NCI-H526 treated with DMSO at 0.1 percent for 48 hours (cell line): ENCODE measurements at places on chromosomes 3 and 15.

- DNase-seq = no peak
These were observed 100.7 kb downstream of the SNRPN start for GRCh38 chr15:25055356-25056068.

DNA sequence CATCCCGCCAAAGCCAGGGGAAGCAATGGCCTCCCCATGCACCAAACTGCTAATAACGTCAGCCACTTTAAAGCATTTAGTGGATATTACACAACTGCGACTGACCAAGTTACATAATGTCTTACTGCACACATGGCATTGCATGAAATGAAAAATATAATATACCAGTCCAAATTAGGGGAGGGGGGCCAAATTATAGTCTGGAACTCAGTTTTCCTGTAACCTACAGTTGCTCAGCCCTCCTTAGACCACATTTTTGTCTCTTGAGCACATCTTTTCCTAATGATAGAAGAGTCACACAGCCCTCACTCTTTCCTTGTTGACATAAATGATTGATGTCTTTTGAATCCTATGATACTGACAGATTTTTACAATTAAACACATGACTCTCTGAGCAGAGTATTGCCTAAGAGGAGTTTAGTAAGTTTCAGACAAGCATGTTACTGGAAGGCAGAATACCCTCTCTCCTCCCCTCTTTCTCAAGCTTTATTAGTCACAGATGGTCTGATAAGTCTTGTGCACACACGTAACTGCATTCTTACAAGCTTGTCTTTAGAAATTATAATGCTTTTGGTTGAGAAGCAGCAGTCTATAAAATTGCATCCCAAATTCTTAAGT, 1.1 kb upstream of the PLD1 start:
- no peak for DNase-seq

GRCh38 chr3:23435318-23435717, 232.2 kb downstream of the UBE2E2 start:
- DNase-seq = no peak

DNA sequence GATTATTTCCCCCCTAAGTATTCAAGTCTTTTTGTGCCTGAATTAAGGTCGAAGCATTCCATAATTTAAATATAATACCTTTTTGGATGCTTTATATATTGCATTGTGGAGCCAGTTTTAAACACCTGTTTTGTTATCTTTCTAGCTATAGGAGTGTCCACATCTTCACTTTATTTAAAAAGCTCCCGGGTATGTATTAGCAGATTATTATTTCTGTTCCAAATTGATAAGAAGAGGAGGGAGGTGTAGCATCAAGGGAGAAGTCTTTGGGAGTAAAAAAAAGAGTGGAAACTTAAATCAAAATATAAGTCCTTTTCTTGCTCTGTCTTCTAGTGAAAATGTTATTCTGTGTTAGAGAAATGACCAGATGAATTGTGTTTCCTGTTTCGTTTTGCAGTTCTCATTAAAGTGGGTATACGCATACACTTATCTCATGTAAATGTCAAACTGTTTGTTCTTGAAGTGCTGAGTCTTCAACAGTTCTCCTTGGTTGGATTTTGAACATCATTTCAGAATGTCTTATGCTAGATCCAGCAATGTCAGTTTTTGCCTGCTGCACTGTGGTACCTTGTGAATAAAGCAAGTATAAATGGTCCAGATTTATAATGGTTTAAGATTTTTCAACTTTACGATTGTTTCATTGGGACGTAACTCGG, 105.8 kb downstream of the FNDC3B start:
- no peak for DNase-seq

GRCh38 chr3:68059628-68060152, 405.3 kb upstream of the SUCLG2 start:
- DNase-seq = no peak

- no peak for DNase-seq
These were observed 134.0 kb downstream of the CMSS1 start for GRCh38 chr3:99951701-99952100.

- no peak for DNase-seq
These were observed 789.8 kb downstream of the NAALADL2 start for GRCh38 chr3:175648899-175649298.

DNA sequence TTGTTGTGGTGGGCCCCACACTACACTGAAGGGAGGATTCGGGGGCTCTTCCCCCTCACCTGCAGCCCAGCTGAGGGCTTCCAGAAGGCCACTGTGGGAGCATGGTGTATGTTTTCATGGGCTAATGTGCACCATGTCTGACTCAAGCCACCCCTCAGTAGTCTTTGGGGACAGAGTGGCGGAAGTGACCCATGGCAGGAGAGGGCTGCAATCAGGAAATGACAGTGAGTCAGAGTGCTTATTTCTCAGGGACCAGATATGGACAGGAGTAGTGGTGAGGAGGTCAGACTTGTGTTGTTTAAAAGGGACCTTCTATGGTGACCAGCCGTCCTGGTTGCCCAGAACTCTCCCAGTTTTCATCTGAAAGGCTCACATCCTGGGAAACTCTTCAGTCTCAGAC, 32.8 kb upstream of the SLC9A9 start:
- no peak for DNase-seq

DNA sequence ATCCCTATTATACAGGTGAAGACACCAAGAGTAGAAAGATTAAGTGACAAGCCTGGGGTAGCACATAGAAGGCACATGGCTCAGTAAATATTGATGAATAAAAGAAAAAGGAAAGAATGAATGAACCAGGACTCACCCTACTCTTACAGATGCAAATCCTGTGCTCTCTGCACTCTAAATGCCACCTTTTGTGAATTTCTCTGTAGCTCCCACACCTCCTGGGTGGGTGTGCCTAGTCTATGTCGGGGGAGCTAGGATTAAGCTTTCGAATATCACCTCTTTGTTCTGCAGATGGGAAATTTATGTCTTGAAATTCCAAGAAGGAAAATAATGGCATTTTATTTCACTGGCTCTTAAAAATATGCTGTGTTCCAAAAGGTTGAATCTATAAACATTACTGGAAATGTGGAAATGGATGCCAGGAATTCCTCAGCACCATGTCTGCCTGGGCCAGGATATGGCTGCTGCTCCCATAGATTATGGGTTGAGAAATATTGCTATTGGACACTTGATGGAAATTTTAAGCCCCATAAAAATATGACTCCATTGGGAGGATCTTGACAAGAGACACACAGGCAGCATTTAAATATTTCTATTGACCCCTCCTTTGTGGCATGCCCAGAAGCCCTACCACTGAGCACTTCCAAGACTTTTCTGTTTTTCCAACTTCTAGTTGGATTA, 43.3 kb downstream of the CCNB2 start:
- DNase-seq = no peak

DNA sequence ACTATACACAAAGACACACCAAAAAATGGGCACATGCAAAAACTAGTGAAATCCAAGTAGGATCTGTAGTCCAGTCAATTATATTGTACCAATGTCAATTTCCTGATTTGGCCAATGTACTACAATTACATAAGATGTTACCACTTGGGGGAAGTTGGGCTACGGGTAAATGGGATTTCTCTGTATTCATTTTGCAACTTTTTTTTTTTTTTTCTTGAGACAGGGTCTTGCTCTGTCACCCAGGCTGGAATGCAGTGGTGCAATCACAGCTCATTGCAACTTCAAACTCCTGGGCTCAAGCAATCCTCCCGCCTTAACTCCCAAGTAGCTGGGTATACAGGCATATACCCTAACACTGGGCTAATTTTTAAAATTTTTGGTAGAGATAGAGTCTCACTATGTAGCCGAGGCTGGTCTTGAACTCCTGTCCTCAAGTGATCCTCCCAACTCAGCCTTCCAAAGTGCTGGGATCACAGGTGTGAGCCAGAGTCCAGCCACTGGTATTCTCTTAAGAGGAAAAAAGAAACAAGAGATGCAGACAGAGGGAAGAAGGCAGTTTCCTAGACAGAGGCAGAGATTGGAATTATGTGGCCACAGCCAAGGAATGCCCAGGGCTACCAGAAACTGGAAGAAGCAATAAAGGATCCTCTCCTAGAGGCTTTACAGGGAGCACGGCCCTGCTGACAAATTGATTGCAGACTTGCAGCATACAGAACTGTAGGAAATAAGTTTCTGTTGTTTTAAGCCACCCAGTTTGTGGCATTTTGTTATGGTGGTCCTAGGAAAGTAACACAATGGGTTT, 33.3 kb downstream of the TFDP2 start:
- no peak for DNase-seq

DNA sequence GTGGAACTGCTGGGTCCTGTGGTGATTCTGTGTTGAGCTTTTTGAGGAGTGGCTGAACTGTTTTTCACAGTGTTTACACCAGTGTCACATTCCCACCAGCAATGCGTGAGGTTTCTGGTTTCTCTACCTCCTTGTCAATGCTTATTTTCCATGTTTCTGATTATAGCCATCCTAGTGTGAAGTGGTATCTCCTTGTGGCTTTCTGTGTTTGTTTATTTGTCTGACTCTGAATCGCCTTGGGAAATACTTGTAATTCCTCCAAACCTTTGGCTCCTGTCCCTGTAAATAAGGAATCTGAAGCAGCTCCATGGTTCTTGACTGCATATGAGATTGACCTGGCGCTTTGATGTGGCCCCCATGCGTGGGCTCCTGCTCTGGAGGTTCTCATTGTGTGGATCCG, 20.6 kb downstream of the FAN1 start:
- DNase-seq = no peak

DNA sequence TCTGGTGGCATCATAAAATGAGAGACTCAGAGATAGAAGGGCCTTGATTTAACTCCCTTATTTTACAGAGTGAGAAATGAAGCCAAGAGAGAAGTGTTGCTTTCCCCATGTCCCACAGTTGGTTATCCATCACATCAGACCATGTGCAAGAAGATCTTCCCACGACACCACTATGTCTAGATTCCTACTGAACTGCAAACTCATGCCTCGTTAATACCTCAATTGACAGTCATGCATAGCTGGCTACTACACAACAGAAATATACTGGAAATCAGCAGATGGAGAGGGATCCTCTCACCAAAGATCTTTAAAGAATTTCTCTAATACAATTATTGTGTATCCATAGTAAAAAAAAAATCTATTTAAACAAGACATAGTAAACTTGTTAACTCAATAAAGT, 33.3 kb downstream of the PEAK1 start:
- DNase-seq = no peak

DNA sequence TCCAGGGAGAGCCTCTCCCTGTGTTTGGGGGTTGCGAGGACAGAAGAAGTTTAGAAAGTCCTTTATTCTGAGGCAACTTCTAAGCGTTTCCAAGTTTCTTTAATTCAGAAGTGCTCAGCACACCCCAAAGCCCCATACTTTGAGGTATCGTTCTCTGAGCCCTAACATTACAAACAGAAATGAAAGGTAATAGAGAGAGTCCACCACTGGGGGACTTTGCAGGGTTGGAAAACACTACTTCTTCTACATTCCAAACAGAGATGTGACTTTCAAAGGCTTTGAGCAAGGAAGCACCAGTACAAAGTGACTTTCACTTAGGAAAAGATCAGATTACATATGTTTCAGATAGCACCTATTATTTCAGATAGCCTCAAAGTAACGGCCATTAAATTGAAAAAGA, 6.2 kb upstream of the ZNF280D start:
- no peak for DNase-seq

DNA sequence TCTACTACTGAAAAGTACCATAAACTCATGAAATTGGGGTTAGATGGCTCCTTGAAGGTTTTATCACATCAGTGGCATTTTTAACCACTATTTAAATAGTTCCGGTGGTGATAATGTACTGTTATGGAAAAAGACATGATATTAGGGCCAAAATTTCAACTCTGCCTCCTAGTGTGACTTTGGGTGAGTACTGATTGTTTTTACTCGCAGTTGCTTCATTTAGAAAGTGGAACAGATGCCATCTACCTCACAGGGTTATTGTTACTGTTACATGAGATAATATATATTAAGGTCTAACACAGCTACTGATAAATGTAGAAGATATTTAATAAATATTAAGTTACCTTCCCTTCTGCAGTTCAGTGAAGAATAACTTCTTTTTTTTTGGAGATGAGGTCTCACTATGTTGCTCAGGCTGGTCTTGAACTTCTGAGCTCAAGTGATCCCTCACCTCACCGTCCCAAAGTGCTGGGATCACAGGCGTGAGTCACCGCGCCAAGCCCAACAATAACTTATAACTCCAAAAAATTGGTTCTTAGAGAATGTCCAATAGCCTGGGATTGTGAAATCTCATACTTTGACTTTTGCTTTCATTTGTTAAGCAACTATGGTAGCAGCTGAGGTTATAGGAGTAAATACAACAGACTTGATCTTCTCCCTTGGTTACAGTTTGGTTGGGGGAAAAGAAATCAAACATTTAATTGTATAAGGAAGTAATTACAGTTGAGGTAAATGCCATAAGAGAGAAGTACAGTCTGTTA, 48.3 kb downstream of the MEF2A start:
- no peak for DNase-seq

DNA sequence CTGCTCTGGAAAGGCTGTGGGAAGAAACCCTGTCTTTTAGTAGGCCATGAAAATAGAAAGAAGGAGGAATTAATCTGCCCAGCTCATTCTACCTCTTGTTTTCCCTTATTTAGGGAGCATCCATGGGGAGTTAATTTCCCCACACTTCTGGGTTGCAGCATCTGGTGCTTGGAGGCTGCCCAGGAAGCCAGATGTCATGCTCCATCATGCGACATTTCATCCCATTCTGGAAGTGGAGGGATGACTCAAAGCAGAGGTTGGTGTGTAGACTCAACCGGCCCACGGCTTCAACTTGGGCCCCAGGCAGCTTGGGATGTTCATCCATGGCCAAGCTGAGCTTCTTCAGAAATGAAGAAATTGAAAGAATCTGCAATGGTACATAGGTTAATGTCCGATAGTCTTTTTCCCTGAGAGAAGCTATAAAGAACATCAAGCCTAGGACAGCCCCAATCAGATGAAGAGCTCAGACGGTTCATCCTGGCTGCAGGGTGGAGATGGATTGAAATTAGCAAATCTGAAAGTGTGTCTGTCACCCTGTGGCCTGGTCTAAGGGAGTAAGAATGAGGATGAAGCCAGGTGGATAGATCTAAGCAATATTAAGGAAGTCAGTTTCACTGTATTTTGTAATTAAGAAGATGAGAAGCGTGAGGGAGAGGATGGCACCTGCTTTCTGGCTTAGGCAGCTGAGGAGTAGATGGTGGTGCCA, 24.5 kb upstream of the PROK2 start:
- DNase-seq = no peak

- no peak for DNase-seq
These were observed 3.3 kb downstream of the CALML4 start for GRCh38 chr15:68201879-68202261.

DNA sequence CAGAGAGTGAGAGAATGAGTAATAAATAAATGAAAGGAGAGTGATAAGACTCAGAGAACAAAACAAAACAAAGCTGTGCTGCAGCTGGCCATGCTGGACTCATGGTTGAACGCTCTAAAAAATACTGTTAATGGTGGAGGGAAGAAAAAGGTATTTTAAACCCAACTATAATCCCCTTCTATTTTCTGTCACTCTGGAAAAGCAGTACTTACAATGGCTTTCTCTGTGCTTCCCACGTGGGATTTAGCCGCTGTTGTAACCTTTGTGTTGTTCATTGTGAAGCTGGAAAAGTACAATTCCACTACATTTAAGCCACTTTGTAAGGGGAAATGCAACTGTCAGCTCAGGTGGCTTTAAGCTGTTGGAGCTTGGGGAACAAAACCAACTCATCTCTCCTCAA, 917.7 kb downstream of the IGSF11 start:
- DNase-seq = no peak

- DNase-seq = no peak
These were observed 11.9 kb downstream of the RASA2 start for GRCh38 chr3:141498598-141499223.

- DNase-seq = no peak
These were observed 57.9 kb downstream of the EPHB1 start for GRCh38 chr3:134852893-134853351.
